ENCODE measurements at places on chromosomes 16 and 17. TPM values are rescaled to one million over a fixed set of nuclear protein-coding genes. Genes with fewer than 3 reads are reported as not detected.

Gene IRX5
- not detected for total RNA-seq

DNA sequence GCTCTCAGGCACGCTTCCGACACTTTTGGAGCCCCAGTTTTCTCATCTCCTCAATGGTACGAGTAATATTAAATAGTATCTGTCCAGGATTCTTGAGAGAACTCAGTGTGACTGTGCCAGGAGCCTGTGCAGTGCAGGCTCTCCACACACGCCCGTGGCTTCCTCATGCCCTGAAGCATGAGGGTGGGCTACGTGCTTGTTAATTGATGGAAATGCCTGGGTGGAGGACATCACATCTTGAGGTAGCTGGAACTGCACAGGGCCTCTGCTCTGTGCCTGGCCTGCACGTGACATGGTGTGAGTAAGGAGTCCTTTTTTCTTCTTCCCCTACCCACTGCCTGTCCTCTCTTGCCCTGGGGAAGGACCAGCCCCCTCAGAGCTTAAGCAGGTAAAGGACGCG lies 43.1 kb upstream of the LHX1 start:
- no peak for DNase-seq

Gene CCDC144A
- 1.4 TPM for total RNA-seq

DNA sequence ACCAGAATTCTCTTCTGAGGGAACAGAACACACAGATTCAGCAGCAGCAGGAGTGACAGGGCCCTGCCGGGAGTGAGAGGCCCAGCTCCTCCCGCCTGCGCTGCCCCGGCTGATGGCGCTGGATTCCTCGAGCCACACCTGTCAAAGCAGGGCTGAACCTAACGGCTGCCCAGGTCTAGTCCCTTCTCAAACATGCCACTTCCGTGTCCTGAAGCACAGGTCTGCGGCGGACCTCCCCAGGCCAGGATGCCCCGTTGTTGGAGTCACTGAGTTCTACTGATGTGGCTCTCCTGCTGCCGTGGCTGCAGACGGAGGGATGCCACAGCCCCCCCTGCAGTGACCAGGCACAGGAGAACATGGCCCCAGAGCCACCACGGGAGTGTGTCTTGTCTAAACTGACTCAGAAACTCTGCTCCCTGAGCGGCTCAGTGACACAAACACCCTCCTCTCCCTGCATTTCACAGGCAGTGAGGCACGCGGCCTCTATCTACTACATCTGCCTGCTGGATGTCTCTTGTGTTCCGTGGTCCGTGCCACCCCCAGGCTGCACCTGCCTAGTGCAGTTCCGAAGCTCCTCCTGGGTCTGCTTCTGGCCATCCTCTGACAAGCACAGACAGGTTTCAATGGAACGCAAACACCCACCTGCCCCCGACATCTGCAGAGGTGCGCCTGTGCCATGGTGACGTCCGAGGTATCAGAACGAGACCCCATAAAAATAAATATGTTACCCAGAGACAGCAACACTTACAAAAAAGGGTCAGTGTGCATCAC lies 44.7 kb upstream of the DNAH17 start:
- no peak for DNase-seq

Gene FUS
- total RNA-seq: 51.9 TPM

DNA sequence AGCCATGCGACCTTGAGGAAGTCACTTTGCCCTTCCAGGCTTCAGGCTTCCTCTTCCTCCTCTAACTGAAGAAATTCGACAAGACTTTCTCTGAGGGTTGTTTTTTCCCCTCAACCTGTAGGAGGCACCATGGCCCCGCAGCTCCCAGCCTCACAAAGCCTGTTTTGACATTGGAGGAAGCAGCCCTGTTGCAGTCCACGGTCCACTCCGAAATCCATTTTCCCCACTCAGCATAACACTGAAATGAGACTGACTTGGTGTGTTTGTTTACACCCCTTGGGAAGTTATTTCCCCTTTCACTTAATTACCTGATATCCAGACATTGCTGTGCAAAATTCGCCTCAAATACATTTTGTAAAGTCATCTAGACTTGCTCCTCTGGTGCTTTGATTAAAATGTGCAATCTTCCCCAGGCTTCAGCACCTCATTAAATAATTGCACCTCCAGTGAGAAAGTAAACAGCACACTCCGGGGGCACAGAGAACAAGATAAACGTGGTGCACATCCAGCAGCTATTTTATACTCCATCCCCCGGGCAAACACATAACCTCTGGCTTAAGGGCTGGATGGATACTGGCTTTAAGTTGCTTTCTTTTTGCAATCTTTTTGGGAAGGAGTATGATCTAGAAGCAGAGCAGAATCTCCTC lies 41.4 kb upstream of the PIRT start:
- DNase-seq: no peak

DNA sequence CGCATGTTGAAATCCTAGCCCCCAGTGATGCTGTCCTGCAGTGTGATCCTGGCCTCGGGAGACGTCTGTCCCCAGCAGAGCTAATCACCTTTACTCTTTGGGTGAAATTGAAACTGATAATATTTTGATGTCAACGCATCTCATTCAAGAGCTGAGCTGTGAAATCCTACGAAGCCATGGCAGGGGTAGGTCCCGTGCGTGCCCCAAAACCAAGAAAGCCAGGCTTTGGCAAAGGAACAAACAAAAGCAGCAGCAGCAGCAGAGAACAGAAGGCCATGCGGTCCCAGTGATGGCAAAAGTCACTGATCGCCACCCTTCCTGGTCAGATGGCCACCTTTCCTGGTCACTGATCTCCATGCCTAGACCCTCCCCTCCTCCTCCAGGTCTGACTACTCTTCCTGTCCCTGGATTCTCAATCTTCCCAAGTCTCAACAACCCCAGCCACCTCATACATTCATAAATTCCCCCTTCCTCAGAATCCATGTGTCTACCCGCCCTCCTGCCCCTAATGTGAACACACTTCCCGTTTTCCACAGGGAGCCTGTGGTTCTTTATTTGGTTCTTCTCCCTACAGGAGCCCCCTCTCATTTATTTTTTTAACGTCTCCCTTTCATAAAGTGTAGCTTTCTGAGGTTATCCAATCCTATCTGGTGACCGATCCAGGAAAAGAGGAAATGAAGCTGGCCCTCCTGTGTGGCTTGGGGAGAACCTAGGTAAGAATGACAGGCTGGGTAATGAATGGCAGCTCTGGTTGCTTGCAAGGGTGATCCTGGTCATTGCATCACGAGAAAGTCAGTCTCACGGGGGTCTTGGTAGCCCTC lies 50.3 kb downstream of the CPPED1 start:
- DNase-seq: no peak

Gene SCGB1C2
- total RNA-seq: not detected

Gene SLX1A
- total RNA-seq: 8.4 TPM

GRCh38 chr16:51045186-51045585 lies 105.9 kb downstream of the SALL1 start:
- no peak for DNase-seq

GRCh38 chr17:44214896-44215295 lies 4.6 kb downstream of the UBTF start:
- no peak for DNase-seq

DNA sequence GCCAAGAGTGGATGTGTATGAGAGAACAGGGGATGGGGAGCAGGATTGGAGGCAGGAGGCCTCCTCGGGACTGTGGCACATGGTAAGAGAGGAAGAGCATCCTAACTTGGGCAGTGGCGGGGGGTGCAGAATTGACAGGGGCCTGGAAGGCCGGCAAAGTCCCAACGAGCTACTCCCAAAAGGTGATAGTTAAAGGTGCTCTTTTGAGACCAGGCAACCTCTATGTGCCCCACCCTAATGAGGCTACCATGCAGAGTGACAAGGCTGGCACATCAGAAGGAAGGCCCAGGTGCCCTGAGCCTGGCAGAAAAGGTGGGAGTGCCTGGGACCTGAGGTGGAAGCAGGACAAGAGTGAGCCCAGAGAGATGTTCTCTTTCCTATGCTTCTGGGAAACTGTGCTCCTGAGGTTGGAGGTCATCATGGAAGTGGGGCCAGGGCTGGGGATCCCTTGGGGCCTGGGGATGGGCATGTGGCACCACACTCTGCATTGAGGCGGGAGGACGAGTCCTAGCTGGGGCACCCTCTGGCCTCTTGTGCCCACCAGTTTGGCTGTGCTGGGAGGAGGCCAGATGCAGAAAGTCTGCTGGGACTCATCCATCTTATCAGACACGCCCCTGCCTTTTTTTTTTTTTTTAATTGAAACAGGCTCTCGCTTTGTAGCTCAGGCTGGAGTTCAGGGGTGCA lies 5.9 kb downstream of the RAB11FIP4 start:
- no peak for DNase-seq

- no peak for DNase-seq
Measured at GRCh38 chr16:52280086-52280485, 266.9 kb downstream of the TOX3 start.

GRCh38 chr17:40926341-40926740 lies 11.1 kb downstream of the KRT23 start:
- no peak for DNase-seq

- DNase-seq: peak; percentile 59
Measured at GRCh38 chr17:40415390-40415789, 2.3 kb downstream of the TOP2A start.

DNA sequence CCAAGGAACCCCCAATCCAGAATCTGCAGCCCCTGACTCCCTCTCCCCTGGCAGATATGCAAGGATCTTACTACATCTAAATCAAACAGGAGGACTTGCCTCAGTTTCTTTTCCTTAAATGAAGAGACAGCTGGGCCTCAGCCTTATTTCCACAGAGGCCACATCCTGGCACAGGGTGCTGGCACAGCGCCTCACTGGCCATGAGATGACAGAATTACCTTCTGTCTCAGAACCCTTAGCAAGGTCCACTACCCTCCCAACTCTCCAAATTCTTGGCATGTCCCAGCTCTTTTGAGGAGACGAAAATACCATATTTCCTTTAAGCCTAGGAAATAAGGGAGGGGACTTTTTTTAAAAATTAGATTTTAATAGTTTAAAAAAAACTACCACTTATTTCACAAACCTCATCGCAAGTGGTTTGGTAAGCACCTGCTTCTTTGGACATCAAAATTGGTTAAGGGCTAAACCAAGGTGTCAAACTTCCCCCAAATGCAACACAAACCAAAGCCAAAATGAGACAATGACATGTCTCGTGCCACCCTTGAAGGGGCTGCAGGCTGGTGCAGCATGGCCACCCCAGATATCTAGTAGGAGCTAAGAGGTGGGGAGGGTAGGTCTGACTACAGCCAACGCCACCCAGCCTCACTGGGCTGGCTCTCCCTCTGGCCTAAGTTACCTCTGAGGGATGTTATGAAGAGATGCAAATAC lies 25.3 kb downstream of the FAM117A start:
- DNase-seq: no peak

Gene CEP20
- 61.9 TPM for total RNA-seq

DNA sequence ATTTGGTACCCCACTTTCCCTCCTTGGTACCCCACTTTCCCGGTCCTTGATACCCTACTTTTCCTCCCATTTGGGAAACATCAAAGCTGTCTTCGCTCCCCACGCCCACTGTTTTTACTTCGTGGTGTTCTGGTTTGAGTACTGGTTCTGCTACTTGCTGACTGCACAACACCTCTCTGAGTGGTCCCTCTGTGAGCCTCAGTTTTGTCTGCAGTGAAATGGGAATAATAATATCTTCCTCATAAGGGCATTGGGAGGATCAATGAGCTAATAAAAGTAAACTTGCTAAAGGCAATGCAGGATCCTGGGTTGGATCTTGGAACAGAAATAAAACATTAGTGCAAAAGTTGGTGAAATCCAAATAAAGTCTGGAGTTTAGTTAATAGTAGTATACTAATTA lies 70.0 kb upstream of the CLEC18A start:
- DNase-seq: no peak

- DNase-seq: peak; percentile 52
Measured at GRCh38 chr17:39080421-39081078, 70.9 kb downstream of the PLXDC1 start.

Gene TP53TG3B
- total RNA-seq: not detected

DNA sequence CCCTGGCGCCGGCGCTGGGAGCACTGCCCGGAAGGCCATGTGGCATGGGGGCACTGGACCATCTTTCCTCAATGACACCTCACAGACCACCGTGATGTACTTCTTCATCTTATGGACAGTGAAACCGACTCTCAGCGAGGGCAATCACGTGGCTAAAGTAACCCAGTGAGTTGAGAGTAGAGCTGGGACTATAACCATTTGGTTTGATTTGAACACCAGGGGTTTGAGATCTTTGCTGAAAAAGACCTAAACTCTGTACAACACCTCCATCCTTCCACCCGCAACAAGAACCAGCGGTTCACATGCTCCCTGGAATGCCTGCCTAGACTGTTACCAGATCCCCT lies 3.3 kb downstream of the ITGA2B start:
- DNase-seq: no peak

Gene CD300E
- not detected for total RNA-seq

- DNase-seq: no peak
Measured at GRCh38 chr16:52095471-52095870, 451.5 kb downstream of the TOX3 start.

DNA sequence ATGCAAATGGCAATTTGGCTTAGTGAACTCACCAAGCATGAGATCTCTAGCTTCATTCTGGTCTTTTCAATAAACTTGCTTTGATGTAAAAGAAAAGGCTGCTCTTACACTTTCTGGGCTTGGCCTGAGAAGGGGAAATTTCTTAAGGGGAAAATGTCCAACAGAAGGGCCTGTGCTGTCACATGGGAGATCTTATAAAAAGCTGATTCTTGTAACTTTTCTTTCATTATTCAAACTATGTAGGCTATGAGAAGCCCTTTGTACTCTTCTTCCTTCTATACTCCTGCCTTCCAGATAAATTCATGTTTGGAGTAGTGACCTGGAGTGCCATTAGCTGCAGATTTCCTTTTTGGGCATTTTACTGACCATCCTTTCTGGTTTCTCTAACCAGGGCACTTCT lies 16.9 kb downstream of the LIMD2 start:
- DNase-seq: no peak

GRCh38 chr17:33142705-33143299 lies 150.3 kb downstream of the ASIC2 start:
- DNase-seq: peak; percentile 24

Gene NOXO1
- not detected for total RNA-seq

GRCh38 chr17:31294231-31294630 lies 2.8 kb downstream of the OMG start:
- DNase-seq: no peak

- peak; percentile 86 for DNase-seq
Measured at GRCh38 chr17:12599186-12599920, 66.3 kb upstream of the MYOCD start.

- DNase-seq: no peak
Measured at GRCh38 chr17:6444571-6445335, 498 bp downstream of the PIMREG start.

DNA sequence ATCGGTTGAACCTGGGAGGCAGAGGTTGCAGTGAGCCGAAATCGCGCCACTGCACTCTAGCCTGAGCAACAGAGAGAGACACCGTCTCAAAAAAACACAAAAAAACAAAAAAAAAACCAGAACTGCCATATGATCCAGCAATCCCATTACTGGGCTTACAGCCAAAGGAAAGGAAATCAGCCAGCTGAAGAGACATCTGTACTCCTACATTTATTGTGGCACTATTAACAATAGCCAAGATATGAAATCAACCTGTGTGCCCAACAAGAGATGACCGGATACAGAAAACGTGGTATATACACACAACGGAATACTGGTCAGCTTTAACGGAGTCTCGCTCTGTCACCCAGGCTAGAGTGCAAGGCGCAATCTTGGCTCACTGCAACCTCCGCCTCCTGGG lies 14.6 kb downstream of the FANCA start:
- DNase-seq: peak; percentile 59

Data from IMR-90 (cell line).